ENCODE measurements at places on chromosomes 12 and 14.

DNA sequence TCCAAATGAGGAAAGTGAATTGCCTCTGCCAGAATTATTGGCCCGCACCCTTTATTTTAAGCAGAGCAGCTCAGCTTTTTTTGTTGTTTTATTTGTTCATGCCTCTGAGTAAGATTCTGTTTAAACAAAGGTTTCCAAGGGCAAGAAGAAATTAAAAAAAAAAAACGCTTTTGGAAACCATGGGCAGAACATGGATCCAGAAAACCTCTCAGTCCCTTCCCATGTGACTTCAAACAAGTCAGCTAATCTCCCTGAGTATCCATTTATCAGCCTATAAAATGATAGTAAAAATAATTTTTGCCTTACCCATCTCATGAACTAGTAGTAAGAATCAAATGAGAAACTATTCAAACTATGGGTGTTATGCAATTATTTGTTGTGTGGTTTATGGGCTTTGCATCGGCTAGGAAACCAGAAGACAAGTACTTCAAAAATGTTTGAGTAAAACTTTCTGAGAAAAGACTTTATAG, 27.6 kb downstream of the KITLG start:
- DNase-seq: no peak

DNA sequence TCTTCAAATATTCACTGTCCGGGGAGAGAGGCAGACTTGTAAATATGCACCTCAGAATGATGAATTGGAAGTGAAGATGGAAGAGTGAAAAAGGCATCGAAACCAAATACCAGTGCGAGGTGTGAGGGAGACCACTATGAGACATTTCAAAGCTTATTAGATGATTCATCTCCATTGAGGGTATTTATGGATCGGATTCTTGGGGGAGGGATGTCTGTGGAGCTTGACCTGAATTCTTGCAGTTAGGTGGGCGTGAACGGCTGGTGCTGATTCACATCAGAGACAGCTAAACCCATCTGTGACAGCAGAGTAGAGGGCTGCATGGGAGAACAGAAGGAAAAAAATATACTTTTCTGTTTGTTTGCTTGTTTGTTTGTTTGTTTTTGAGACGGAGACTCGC, 677.2 kb downstream of the AACS start:
- DNase-seq: no peak

- DNase-seq: no peak
Measured at GRCh38 chr14:36524220-36524837, 4.3 kb upstream of the NKX2-1 start.

GRCh38 chr14:102212845-102213244, 73.1 kb downstream of the WDR20 start:
- no peak for DNase-seq

- no peak for DNase-seq
Measured at GRCh38 chr12:115451780-115452736, 768.1 kb upstream of the TBX3 start.

- no peak for DNase-seq
Measured at GRCh38 chr12:93745286-93745685, 68.1 kb downstream of the CRADD start.

GRCh38 chr12:75982169-75982564, 49.4 kb downstream of the PHLDA1 start:
- no peak for DNase-seq
